ENCODE measurements at places on chromosomes 3 and 15.

DNA sequence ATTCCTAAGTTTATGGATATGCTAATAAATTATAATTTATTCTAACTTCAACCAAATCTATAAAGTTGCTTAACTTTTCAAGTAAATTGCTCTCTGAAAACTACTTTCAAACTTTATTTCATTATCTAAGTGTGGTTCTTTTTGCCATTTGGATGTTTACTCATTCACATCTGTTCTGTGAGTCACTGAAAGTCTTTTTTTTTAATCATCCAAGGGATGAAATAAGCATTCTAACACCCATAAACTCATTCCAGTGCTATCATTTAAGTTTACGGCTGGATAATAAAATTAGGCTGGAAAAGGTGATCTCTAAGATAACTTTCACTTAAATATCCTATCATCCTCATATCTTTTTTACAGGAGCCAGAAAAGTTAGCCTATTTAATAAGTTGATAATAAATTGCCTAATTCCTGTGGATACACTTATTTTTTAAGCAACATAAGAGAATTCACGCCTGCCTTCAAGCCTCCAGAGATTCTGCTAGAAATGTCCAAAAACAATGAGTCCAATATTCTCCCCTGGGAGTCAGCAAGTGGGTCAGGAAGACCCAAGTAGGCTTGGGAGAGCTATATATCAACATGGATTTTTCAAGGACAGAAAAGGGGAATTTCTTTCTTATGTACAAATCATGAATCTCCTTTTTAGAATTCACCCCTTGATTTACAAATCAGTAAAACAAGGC is 25.8 kb downstream of the SCG3 start:
- no peak for DNase-seq

GRCh38 chr3:17967953-17968607 is 225.6 kb upstream of the TBC1D5 start:
- no peak for DNase-seq

DNA sequence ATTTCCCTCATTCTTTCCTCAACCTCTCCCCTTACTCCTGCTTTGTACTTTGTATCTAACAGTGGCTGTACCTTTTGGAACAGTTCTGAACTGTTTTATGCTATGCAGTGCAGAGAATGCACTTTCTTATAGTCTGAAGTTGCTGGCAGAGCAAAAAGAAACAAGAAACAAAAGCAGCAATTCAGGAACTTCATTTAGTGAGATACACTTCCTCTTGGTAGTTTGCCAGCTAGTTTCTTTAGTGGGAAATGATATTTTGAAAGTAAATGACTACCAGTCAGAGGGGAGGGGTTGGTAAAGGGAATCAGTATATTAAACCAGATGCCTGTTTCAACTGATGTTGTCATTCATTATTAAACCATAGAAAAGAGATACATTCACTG is 55.0 kb upstream of the CHD2 start:
- DNase-seq = no peak

DNA sequence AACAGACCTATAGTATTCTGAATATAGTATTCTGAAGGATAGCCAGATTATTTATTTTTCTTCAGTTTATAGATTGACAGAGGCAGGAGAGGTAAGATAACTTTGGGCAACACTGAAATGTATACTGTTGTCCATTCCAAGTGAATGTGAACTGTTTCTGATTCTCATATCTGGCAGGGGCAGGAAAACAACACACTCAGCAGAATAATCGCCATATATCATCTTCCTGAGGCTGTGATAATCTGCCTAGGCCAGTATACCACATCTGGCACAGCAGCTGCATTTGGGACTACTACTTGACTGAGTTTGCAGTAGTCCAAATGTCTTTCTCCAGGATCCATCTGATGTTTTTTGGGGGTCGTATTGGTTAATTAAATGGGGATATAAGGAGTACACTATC is 22.4 kb upstream of the SETD2 start:
- no peak for DNase-seq

- DNase-seq = no peak
These were observed 38.6 kb upstream of the DGKG start for GRCh38 chr3:186400662-186401061.

DNA sequence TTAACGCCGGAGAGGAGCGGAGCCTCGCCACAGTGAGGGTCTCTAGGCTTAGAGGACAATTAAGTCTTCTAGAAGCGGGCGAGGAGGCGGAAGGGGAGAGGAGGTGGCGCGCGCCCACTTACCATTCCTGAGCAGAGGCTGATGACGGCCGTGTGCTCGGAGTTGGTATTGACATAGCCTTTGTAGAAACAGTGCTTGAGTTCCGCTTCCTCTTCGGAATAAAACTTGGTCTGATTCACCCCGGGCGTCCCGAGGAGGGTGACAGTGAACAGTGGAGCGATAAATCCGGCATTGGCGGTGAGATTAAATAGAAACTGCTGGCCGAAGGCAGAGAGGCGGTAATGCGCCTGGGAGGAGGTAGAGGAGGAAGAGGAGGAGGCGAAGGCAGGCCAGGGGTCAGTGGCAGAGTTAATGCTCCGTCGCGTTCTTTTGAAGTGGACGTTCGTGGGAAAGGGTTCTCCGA is 1.3 kb downstream of the ADAMTS9 start:
- DNase-seq = no peak

DNA sequence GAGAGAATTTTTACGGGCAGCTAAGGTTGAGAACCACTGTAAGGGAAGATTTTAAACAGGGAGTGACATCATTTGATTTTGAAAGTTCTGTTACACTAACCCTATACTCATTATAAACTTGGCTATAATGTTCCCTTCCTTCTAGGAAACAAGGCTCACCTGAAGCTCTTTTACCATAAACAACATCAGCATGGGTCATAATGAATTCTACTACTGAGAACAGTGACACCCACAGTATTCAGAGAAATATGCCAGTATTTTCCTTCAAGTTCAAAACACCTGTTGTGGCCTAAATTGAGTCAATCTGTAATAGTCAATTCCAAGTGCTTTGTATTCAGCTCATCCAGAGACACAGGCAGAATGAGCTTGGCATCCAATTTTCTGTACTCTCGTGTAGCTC is 175.3 kb upstream of the STT3B start:
- no peak for DNase-seq

GRCh38 chr3:31974471-31974870 is 6.6 kb downstream of the OSBPL10 start:
- DNase-seq = no peak

DNA sequence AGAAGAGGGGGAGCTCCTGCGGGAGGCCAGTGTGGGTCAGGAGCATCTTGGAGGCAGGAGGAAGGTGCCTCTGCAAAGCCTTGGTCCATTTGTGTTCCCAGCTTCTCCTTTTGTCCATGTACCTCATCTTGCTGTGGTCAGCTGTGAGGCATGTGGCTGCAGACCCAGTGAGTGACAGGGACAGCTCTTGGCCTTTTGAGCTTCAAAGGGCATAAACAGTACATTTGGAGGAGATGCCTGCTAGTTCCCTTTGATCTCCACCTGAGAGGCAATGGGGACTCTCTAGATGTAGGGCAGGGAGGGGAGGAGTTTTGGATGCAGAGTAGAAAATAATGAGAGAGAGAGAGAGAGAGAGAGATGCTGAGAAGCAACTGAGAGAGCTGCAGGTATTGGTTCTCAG is 270.0 kb downstream of the TLE3 start:
- no peak for DNase-seq

DNA sequence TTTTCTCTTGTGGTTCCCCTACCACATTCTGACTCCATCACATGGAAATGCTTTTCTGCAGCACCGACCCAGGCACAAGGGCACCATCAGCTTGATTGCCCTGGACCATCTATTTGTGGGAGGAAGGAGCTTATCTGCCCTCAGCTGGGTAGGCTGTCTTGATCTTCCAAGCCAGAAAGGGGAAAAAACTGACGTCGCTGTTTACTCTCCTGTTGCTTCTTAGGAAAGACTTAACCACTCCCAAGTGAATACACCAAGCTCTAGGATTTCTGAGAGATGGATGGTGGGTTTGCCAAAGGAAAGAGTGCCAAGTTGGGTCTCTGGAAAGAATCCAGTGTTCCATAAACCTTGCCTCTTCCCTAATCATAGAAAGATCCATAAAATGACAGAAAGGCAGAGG is 4.0 kb downstream of the TNFAIP8L3 start:
- DNase-seq = no peak

DNA sequence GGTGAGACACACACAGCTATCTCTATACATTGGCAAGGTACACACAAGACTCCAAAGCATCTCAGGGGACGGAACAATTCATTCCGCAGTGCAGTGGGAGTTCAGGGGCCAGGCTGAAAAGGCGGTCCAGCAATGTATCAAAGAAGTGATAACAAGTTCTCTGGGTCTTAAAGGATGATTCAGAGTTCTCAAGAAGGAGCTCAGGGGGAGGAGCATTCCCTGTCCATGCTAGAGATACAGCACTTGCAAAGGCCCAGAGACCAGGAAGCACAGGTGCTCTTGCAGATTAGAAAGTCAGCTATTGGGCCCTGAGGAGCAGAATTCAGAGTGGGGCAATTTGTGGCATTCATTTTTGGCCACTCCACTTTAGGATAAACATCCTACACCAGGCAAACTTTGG is 34.9 kb downstream of the MECOM start:
- no peak for DNase-seq

DNA sequence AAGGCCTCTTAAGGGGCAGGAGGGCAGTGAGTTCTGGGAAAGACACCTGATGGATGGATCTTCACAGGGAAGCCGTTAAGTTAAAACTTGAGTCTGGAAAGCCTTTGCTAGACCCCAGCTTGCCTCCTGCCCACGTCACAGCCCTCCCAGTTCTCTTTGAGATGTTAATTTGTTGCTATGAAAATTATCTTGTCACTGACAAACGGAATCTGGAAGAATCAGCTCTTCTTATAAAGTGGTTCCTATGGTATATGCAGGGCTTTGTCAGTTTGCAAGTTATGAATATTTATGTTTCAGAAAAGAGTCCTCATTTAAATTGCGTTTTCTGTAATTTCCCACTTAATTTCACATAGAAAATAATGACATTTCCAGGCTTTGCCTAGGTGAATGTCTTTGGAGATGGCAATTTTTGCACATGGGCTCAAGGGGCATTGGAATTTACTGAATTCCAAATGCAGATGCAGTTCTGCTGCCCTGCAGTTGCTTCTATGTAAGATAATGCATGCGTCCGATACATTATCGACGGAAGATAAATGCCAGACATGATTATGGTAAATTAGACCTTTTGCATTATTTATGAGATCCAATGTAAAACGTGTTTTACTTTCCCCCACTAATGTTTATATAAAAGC is 74.1 kb downstream of the CACNA2D3 start:
- DNase-seq = no peak

- DNase-seq = no peak
These were observed 800 bp upstream of the TARS3 start for GRCh38 chr15:101725073-101725472.

- no peak for DNase-seq
These were observed 122.4 kb downstream of the XXYLT1 start for GRCh38 chr3:195148549-195148948.

DNA sequence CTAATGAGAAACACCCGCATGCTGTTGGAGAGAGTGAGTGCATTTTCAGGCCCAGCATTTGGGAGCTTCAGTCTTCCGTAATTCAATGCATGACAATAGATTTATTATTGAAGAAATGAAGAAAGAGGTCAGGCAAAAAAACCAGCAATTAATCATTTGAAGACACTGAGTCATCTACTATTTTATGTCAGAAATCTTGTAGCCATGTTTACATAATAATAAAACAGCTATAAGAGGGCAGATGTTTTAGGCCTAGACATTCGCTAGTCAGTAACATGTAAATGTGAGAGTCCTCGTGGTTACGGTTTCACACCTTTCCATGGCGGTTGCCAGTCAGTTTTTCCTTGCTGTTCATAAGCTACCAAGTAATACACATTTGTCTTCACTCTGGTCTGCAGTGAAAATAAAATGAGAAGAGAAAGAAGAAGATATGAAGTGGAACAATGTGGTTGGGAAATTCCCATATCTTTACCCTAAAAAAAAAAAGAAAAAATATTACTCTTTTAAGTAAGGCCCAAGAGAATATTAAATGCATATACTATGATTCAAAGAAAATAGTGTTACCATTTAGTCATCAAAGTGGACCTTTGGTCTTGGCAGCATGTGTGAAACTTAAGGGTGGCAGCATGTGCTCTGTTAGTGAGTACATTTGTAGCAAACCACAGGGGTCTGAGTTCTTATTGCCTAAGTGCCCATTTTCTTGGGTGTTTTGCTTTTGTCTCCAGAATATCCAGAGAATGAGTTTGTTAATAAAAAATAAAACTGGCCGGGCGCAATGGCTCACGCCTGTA is 140.5 kb upstream of the TBL1XR1 start:
- DNase-seq = peak; percentile 83

DNA sequence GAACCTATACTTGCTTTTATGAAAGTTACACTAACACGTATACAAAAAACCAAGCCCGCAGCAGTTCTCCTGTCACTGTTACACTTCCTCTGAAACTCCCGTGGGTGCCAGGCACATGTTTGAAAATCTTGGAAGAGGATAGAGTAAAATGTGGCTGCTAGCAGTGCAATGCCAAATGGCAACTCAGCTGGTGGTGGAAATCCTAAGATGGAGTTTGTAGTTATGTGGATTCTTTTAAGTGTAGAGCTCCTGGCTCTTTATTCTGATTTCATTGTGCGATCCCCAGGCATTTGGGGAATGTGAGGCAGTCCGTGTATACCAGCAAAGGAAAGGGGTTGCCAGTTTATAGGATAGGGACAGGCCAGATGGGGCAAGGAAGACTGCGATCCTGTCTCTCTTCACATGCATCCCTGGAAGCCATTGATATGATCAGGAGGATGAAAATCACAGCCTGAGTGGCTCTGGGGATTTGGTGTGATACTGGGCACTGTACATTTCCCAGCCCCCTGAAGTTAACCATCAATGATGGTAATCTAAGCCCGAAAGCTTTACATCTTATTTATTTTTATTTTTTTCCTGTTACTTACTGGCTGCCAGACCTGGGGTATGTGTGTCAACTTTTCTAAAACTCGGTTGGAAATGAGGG is 1.1 kb downstream of the STAC start:
- DNase-seq = no peak

DNA sequence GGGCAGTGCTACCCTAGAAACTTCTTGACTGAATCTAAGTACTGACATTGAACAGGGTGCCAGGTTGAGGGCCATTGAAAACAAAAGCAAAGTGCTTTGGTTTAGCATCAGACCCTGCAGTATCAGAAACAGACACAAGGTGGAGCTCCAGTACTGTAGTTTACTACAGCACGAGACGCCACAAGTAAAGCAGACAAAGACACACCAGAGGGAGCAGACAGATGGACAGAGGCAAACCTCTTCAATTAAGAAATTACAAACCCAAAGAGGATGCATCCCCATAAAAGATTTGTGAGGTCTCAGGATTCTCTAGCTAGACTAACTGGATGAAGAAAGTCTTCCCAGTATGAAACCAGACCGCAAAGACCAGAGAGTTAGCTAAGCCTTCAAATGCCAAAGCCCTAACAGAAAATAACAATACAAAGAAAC is 16.6 kb downstream of the TOP2B start:
- DNase-seq = peak; percentile 68

DNA sequence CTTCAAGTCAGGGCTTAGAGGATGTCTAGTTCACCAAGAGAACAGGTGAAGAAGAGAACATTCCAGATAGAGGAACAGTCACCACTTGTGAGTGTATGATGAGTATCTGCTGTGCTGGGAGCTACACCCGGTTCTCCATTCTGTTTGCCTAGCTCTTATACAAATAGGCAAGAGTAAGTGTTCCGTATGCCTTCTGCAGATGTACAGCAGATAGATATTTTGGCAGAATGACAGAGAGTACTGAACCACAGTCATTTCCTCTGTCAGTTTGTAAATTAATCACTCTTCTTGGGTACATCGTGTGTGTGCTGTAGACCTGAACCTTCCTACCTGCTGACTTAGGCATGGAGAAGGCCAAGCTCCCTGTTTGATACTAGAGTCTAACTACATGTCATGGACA is 108.3 kb upstream of the CTDSPL start:
- no peak for DNase-seq

GRCh38 chr3:117681619-117682018 is 972.0 kb downstream of the TUSC7 start:
- no peak for DNase-seq

Measured in activated naive CD8-positive, alpha-beta T cell treated with anti-CD3 and anti-CD28 coated beads for 36 hours (primary cell).